ENCODE measurements at places on chromosomes 6 and 20.

- no peak for DNase-seq
Observed at GRCh38 chr6:166346449-166346848, 4.1 kb upstream of the SFT2D1 start.

- no peak for DNase-seq
Observed at GRCh38 chr6:166715065-166715464, 88.0 kb upstream of the RPS6KA2 start.

DNA sequence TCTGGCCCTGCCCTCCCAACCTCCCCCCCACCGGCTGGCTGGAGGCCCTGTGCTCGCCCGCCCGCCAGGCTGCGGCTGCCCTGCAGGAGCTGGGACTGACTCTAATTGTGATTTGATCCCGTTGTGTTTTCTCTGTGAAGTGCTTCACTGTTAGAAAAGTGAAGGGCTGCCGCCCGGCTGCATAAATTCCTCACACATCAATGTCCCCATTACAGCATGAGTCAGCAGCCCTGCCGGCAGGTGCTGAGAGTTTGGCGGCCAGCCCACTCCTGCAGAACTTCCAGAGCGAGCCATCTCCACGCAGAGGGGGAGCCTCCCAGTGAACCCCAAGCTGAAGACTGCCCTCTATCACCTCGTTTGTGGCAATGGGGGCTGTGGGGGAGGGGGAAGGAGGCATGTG is 137.9 kb downstream of the DLL1 start:
- DNase-seq = no peak

GRCh38 chr20:2207770-2208097 is 88.1 kb upstream of the TGM3 start:
- no peak for DNase-seq

- no peak for DNase-seq
Observed at GRCh38 chr20:58700823-58701222, 8.2 kb downstream of the NPEPL1 start.

DNA sequence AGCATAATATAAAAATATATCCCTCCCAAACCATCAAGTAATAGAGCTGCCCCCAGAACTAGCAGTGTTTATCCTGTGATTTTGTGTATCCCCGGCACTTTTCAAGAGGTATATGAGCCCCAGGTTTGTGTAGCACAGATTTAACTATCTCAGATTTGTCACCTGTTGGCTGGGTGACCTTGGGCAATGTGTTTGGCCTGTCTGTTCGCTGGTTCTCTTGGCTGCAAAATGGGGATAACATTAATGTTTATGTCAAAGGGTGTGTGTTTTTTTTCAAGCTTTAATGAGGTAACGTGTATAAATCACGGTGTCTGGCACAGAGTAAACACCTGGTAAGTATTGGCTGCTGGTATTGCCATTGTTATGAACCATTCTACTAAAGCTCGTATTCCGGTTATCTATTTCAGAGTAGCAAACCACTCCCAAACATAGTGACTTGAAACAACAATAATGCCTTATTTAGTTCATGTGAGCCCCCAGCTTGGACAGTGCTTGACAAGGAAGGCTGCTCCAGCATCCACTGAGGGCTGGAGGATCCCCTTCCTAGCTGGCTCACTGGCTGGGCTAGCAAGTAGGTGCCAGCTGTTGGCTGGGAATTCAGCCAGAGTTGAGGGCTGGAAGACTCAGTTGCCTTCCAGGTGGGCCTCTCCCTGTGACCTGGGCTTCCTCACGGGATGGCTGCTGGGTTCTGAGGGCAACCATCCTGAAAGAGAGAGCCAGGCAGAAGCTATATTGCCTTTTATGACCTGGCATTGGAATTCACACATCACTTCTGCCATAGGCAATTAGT is 36.2 kb downstream of the PDRG1 start:
- DNase-seq = no peak

GRCh38 chr6:94071835-94072234 is 652.5 kb upstream of the EPHA7 start:
- DNase-seq = no peak

- DNase-seq = peak; percentile 8
Observed at GRCh38 chr6:156687789-156688619, 89.2 kb upstream of the ARID1B start.

- no peak for DNase-seq
Observed at GRCh38 chr20:10632721-10633509, 40.9 kb downstream of the JAG1 start.

- DNase-seq = no peak
Observed at GRCh38 chr6:3804964-3805363, 44.2 kb upstream of the FAM50B start.

DNA sequence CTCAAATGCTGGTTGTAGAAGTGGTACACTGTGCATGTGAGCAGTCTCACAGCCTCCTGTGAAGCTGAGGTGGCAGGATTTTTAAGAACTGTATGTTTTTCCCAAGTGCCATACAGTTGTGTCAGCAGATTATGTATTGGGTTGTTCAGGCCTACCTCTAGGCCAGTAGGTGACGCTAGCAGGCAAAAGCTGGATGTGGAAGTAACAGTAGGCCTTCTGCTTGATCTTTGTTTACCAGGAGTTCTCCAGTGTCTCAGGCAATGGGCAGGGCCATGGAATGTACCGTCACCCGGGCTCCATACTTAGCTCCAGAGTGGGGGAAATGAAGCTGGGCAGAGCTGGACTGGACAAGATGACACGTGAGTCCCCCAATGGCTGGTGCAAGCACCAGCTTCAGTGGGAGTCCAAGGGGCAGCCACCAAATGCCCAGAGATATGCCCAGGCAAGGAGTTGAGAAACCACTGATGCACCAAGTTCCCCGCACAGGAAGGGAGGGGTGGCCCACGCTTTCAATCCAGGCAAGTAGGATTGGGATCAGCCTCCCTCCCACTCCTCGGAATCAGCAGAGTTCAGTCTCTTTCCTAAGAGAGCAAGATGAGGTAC is 289.7 kb downstream of the HTR1B start:
- no peak for DNase-seq

- no peak for DNase-seq
Observed at GRCh38 chr20:32484225-32484957, 100.7 kb downstream of the NOL4L start.

- no peak for DNase-seq
Observed at GRCh38 chr6:110476046-110476849, at the start of gene SLC22A16. TSS of gene SLC22A16 (minus strand) at chr6:110476613. CDS start at chr6:110476574, 39 bp downstream.

- no peak for DNase-seq
Observed at GRCh38 chr20:38245753-38246152, 14.8 kb downstream of the KIAA1755 start.

DNA sequence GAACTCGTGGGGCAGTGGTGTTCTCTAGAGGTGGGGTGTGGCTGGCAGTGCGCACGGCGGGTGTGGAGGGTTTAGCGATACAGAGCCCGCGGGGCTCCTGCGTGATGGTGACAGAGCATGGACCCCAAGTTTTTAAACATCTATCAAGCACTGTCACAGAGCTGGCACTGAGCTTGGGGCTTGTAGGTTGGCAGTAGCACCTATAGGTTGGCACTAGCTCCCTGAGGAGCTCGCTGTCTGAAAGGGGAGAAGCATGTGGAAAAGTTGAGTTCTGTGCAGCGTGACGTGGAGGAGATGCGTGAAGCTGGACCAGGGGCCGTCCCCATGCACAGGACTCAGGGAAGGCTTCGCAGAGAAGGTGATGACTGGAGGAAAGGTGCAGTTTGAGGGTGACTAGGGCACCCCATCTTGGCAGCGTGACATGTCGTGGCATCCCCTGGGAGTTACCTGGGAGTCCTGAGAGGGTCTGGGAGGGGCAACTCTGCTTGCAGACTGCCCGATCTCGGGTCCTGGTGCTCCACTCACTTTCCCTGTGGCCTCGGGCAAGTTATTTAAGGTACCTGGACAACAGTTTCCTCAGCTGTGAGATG is 122.0 kb downstream of the CDH4 start:
- DNase-seq = no peak

GRCh38 chr6:31321820-31322219 is 35.2 kb downstream of the HLA-B start:
- peak; percentile 6 for DNase-seq

DNA sequence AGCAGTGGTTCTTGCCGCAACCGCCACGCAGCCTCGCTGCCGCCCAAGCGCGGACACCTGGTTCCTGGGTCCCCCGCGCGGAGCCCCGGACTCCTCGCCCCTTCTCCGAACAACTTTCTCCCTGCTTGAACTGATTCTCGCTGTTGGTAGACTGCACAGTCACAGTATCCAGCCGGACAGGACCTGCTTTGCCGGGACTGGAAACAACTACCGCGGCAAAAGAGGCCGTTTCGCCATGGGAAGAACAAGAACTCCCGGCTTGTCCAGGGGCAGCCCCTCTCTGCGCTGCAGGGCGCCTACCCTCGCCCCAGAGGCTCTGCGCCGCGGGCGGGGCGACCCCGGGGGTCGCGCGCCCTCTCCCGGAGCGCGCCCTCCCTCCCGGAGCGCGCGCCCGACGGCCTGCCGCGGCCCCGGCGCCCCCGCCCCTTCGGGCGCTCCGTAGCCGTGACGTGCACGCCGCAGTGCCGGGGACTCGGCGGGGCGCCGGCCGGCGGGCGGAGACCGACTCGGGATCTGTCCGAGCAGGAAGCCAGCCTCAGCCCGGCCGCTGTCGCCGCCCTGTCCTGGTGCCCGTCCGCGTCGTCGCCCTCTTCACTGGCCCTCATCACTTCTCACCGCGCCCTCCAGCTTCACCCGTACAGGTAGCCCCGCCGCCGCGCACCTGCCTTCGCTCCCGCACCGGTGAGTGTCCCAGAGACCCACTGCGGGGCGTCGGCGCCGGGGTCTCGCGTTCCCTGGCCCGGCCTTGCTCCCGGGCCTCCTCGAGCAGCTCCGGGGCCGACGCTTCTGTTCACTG is at the start of gene MYO6:
Gene MYO6, plus strand, starts transcription at position 497 of the 796 bp plus-strand sequence. CDS start 68,309 bp downstream, outside the sequence.
- peak; percentile 39 for DNase-seq

DNA sequence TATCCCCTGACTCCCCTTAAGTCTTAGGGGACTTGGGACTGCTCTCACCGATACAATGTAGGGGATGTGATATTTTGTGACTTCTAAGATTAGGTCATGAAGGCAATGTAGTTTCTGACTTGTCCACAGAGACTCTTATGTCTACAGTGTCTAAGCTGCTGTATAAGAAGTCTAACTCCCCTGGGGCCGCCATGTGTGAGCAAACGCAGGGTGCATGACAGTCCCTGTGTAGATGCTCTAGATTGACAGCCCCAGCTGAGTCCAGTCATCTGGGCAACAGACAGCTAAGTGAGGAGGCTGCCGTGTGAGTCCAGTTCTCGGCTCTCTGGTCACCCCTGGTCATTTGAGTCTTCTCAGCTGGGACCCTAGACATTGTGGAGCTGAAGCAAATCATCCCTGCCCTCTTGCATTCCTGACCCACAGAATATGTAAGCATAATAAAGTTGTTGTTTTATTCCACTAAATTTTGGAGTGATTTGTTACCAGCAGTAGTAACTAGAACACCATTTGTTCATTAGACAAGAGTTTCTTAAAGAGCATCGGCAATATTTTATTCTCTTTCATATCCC is 743.3 kb upstream of the CHD6 start:
- no peak for DNase-seq

GRCh38 chr6:15421945-15422733 is 176.3 kb downstream of the JARID2 start:
- no peak for DNase-seq

DNA sequence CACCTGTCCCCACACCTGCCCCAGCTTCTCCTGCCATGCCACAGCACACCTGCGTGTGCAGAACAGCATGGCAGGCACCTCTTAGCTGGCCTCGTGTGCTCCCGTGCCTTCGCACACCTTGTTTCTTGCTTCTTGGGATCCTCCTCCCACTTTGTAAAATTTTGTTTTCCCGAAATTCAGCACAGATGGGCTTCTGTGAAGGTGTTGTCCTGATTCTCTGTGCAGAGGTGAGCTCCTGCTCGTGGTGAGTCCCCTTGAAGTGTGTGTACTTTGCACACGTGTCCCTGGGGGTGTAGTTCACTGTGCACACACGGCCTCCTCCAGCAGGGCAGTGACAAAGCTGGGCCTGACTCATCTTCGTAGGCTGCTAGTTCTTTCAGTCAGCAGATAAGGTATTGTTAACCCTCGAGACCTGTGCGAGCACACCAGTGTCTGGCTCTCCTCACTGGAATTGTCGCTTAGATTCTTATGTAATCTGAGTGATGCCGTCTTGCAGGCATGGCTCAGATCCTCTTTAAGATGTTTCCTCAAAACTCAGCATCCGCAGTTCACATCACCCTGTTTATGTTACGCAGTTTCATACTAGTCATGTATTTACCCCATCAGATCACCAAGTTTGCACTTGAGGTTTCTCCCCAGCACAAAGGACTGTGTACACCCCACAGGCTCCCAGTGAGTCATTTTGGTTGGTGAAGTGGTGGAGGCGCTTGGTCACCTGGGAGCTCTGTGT is 77.7 kb downstream of the CDYL start:
- DNase-seq = no peak

DNA sequence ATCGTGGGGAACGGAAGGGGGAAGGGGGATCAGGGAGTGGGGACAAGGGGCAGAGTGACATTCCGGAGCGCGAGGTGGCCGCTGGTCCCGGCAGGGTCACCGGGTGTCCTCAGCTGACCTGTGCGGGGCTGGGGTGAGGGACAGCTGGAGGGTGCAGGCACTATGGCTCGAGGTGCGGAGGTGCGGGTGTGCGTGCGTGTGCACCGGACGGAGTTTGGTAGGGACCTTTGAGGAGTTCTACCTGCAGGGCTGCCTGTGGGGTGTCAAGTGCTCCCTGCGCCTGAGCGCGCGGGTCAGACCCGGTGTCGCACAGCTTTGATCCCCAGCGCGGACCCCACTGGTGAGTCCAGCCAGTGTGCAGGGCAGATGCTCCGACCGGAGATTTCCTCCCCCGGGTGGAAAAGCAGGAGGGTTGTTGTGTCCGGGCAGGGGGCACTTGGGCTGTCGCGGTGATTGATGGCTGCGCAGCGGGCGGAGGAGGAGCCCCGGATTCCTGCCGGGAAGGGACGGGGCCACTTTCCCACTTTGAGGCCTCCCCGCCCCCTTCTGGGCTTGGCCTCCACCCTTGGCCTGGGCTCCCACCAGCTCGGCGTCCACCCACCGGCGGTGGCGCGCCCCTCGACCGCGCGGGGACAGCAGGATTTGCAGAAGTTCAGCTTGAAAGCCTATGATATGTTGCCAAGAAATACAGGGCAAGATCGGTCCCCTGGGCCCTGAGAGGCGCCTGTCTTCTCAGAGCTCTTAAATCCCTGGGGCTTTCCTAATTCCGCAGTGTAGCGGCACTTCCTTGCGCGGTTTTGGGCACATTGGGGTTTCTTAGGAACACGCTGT is 658 bp downstream of the RIN2 start:
- DNase-seq = no peak

GRCh38 chr6:116246089-116246488 is 7.8 kb downstream of the TSPYL4 start:
- no peak for DNase-seq

GRCh38 chr6:2108700-2109306 is 136.6 kb downstream of the GMDS start:
- no peak for DNase-seq

DNA sequence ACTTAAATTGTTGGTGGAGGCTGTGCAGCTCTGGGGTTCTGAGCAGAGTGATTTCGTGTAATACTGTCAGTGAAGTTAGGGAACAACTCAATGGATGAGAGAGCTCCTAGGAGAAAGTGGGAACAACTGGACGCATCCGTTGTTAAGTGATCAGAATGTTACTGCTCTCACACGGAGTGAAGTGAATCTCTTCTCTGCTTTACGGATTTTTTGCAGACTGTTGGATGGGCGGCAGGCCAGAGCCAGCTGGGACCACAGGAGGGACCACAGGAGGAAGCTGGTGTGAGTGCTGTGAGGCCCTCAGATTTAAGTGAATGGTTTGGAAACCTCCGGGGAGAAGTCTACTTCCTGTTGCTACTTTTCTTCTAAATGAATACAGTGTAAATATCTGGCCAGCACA is 23.7 kb upstream of the PPP1R14C start:
- DNase-seq = no peak

Measured in CD4-positive, alpha-beta T cell treated with Interleukin-1 beta for 1 hour (primary cell).